ENCODE measurements at places on chromosomes 1 and 21. TPM values are rescaled to one million over a fixed set of nuclear protein-coding genes. Genes with fewer than 3 reads are reported as not detected.

DNA sequence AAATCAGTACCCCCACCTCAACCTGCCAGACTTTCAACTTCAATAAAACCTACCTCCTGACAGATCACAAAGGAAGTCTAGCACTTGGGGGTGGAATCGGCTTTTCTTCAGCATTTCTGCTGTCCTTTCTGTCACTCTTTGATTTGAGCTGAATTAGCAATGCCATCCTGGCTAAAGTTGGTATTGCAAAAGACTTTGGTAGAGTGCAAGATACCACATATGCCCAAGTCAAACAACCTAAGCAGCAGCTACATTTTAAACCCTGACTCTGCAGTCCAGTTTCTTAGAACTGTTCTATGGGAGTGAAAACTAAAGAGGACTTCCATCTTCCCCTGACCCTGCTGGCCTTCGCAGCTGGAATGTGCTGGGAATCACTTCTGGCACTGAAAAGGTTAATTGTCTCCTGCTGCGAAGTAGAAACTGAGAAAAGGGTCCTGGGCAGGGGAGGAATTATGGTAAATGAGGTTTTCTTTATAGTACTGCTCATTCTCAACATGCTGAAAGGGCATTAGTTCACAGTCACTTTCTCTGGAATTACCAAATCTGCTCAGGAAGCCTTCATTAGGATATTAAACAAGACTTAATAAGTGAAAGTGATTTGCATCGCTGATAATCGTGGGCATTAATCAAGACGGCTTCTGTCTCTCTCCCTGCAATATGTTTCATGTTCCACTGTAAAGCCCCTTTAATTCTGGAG is 126.2 kb upstream of the SMYD2 start:
- no peak overlapping the region for H3K4me3 ChIP-seq
- H3K36me3 ChIP-seq = no peaks in the 10 kb centered on the region
- DNase-seq = no peak
- H3K27me3 ChIP-seq = peaks cover 15% of the 10 kb centered on the region

ASPM gene
- 73.8 TPM for total RNA-seq

SH2D1B gene
- not detected for total RNA-seq

MSH4 gene
- 0.47 TPM for total RNA-seq

MKNK1 gene
- total RNA-seq = 70.6 TPM

DNA sequence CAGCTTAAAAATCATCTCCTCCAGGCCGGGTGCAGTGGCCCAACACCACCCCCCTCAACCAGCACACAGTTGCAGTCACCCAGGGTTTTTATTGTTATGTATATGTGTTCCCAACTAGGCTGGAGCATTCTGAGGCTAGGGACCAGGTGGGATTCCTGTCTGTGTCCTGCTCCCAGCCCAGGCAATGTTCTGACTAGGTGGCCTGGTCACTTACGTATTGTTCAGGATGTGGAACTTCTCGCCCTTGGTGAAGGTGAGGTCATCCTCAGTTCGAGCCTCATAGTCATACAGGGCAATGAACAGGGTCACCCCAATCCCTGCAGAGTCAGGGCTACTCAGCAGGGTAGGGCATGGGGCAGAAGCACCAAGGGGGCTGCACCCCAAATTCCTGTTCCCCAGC is 12.2 kb downstream of the FGR start:
- no peaks in the 10 kb centered on the region for H3K36me3 ChIP-seq
- H3K27ac ChIP-seq = peak overlapping the region; percentile 47
- peaks cover 32% of the 10 kb centered on the region for H3K4me1 ChIP-seq
- H3K27me3 ChIP-seq = no peaks in the 10 kb centered on the region
- H3K4me3 ChIP-seq = no peak overlapping the region
- no peak for DNase-seq

ARHGEF11 gene
- 6.1 TPM for total RNA-seq

- H3K36me3 ChIP-seq = peaks cover 8% of the 10 kb centered on the region
- peak; percentile 21 for DNase-seq
- H3K27ac ChIP-seq = no peak overlapping the region
- no peaks in the 10 kb centered on the region for H3K27me3 ChIP-seq
Observed at GRCh38 chr1:246528933-246529731, 22.1 kb upstream of the SMYD3 start.

IGSF3 gene
- 0.91 TPM for total RNA-seq

DNA sequence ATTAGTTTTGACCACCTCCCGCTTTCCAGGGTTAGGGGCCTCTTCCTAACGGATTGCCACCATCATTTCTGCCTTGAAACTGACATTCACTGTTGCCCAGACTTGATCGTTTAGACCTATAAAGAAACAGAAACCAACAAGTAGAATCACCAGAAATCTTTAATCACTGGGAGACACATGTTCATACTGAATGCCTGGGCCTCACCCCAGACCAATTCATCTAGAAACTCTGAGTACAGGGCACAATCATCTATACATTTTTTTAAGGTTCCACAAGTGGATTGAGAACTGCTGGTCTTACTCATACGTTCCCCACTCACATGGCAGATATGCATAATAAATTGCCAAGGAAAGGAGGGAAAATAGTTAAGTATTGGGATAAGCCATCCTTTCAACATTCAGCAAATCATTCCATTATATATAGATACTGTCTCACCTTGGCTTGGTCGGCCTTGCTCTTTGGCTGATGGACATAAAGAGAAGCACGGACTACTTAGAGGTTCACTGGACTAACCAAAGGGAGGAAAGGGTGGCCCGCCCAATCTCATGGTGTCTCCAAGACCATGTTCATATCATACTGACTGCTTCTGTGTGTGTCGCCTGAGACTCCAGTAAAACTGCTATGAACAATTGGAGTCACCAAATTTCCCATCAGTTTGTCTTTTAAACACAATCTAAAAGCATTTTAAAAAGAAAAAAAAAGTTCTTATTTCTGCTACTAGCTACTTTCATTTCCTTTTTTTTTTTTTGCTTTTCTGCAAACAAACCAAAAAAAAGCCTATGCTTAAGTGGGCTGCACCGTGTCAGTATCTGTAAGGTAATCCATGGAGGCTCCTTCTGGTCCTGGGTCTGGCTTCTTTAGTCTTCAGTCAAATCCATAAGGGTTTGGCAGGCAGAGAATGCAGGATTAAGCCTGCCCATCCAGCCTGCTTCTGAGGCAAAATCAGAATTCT is 9.4 kb upstream of the TARBP1 start:
- peaks cover 37% of the 10 kb centered on the region for H3K4me1 ChIP-seq
- peak overlapping the region; percentile 86 for H3K27ac ChIP-seq
- no peak for DNase-seq
- no peaks in the 10 kb centered on the region for H3K36me3 ChIP-seq
- H3K27me3 ChIP-seq = peaks cover 3% of the 10 kb centered on the region
- H3K4me3 ChIP-seq = peak overlapping the region; percentile 40

CA14 gene
- not detected for total RNA-seq

NT5C1A gene
- not detected for total RNA-seq

CFAP45 gene
- 1.3 TPM for total RNA-seq

- H3K27ac ChIP-seq = no peak overlapping the region
- no peak overlapping the region for H3K4me3 ChIP-seq
- no peaks in the 10 kb centered on the region for H3K27me3 ChIP-seq
Observed at GRCh38 chr1:204623365-204623893, 62.1 kb downstream of the LRRN2 start.

DNA sequence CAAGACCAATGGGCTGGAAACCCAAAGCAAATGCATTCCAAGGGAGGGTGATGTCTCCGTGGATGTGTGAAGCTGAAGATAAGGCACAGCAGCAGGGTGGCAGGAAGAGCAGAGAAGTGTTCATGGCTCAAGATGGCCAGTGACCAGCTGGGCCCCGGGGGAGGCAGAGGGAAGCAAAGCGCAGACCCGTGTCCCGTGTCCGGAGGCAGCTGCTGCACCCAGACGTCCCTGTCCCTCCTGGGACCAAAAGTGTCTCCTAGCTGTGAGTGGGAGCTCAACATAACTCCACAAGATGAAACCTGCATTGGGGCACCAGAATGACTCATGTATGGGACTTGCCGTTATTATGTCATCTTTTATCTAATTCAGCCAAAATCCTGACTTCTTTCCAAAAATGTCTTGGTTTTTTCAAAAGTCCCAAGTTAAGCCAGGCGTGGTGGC is 118.2 kb downstream of the RIPK4 start:
- H3K36me3 ChIP-seq = no peaks in the 10 kb centered on the region
- no peak overlapping the region for H3K27ac ChIP-seq
- no peak for DNase-seq
- H3K4me1 ChIP-seq = no peaks in the 10 kb centered on the region

GRCh38 chr1:42348498-42348897 is 13.5 kb upstream of the FOXJ3 start:
- H3K4me3 ChIP-seq = no peak overlapping the region
- H3K4me1 ChIP-seq = no peaks in the 10 kb centered on the region
- H3K27me3 ChIP-seq = peaks cover 22% of the 10 kb centered on the region
- DNase-seq = no peak
- no peaks in the 10 kb centered on the region for H3K36me3 ChIP-seq

ACTL8 gene
- not detected for total RNA-seq

GRCh38 chr1:179034720-179035119 is 9.0 kb downstream of the FAM20B start:
- DNase-seq = no peak
- peaks cover 1% of the 10 kb centered on the region for H3K36me3 ChIP-seq
- H3K4me3 ChIP-seq = no peak overlapping the region

RNPEP gene
- 40.4 TPM for total RNA-seq

DNA sequence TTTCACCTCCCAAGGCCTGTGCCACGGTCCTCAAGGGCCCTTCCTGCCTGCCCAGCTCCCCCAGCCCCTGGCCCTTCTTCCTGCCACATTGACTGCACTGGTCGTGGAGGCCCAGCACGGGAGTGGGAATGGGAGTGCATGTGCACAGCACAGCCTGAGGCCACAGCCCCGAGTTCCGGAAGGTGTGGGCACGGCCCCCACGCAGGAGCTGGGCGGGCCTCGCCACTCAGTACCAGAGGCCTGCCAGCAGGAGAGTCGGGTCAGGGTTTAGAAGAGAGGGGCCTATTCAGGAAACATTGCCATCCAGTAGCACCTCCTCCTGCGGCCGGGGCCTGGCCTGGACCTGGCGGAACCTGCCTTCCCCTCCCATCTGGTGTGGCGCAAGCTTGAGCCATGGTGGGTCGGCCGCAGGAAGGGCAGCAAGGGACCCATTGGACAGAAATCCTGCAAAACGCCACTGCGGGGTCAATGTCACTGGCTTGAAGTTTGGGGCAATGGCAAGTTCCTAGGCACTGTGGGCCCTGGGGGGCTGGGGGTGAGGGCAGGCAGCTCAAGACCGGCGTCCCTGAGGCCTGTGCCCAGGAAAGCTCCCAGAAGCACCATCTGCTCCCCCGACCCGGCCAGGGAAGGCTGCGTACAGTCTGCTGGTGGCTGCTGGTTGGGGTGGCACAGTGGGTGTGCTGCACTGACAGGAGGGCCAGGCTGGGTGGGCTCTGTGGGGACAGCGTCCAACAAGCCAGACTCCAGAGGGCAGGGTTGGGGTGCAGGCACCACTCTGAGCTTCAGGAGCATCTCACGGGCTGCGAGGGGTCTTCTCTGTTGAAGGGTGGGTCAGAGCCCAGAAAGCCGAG is 1.8 kb upstream of the TMEM52 start:
- H3K4me1 ChIP-seq = peaks cover 6% of the 10 kb centered on the region
- no peak overlapping the region for H3K4me3 ChIP-seq
- H3K27me3 ChIP-seq = peaks cover 9% of the 10 kb centered on the region
- no peak overlapping the region for H3K27ac ChIP-seq
- no peak for DNase-seq
- H3K36me3 ChIP-seq = no peaks in the 10 kb centered on the region

- no peak overlapping the region for H3K27ac ChIP-seq
- no peak overlapping the region for H3K4me3 ChIP-seq
- H3K4me1 ChIP-seq = no peaks in the 10 kb centered on the region
- H3K36me3 ChIP-seq = peaks cover under 1% of the 10 kb centered on the region
- DNase-seq = no peak
- no peaks in the 10 kb centered on the region for H3K27me3 ChIP-seq
Observed at GRCh38 chr1:41776891-41777441, 141.8 kb downstream of the HIVEP3 start.

PLPP3 gene
- not detected for total RNA-seq

DNA sequence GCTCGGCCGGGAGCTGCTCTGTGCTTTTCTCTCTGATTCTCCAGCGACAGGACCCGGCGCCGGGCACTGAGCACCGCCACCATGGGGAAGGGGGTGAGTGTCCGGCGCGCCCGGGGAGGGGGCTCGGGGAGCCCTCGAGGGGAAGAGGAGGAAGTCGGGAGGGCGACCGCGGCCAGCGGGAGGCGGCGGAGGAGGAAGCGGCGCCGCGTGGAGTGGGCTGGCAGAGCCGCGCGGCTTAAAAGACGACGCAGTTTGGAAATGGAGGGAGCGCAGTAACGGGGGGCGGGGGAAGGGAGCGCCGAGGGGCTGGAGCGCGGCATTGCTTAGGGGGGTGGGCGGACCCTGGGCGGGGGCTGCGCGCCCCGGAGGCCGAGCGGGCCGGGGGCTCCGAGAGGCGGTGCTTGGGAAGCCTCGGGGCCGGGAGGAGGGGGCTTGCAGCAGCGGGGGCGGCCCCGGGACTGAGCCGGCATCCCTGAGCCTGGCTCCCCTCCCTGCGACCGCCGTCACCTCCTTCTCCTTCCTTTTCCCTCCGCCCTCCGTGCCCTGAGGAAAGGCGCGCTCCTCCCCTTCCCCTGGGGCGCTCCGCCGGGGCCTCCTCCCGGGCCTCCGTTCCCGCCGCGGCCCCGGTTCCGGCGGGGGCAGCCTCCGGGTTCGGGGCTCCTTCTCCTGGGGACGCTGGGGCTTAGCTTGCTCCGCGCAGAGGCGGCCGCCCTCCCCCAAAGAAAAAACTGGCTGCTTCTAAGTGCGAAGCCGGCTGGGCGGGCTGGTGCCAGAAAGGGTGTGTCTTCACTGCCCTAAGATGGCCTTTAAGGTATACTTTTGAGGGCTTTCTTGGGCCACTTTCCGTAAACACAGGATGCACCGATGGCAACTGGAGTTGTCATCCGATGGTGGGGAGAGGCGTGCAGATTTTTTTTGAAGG is 648 bp downstream of the ATP1A1 start:
- peak; percentile 80 for DNase-seq
- peak overlapping the region; percentile 96 for H3K4me3 ChIP-seq
- peaks cover 22% of the 10 kb centered on the region for H3K27me3 ChIP-seq
- peaks cover 43% of the 10 kb centered on the region for H3K4me1 ChIP-seq

VHLL gene
- total RNA-seq = not detected

GBP5 gene
- total RNA-seq = 279 TPM

DNA sequence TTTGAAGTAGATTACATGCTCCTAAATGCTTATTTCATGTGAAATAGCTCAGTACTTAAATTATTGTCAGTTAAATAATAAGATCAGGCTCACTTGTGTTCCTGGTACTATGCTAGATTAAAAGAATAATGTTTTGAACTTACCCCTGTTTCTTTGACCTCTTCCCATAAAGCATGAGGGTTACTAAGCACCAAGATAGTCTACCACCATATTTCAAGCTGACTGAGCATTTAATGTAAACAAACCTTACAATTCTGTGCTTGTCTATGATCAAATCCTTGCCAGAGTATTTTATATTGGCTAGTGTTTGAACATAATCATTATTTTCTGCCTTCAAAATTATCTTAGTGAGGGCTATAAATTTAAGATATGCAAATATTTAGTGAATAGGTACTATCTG is 98.1 kb downstream of the LHX9 start:
- H3K27me3 ChIP-seq = no peaks in the 10 kb centered on the region
- no peak overlapping the region for H3K27ac ChIP-seq
- no peak for DNase-seq
- no peak overlapping the region for H3K4me3 ChIP-seq

SCCPDH gene
- 15.2 TPM for total RNA-seq

- no peaks in the 10 kb centered on the region for H3K4me1 ChIP-seq
- H3K27me3 ChIP-seq = no peaks in the 10 kb centered on the region
- no peak overlapping the region for H3K27ac ChIP-seq
- H3K36me3 ChIP-seq = no peaks in the 10 kb centered on the region
Observed at GRCh38 chr1:69305621-69306020, 262.1 kb upstream of the LRRC7 start.

All from activated CD8-positive, alpha-beta memory T cell treated with anti-CD3 and anti-CD28 coated beads, Interleukin-2, amount 10 ng/mL, durations not matched to agents 7 days and 5 days (primary cell).